ENCODE measurements at places on chromosomes 7 and 10. TPM values are rescaled to one million over a fixed set of nuclear protein-coding genes. Genes with fewer than 3 reads are reported as not detected.

DNA sequence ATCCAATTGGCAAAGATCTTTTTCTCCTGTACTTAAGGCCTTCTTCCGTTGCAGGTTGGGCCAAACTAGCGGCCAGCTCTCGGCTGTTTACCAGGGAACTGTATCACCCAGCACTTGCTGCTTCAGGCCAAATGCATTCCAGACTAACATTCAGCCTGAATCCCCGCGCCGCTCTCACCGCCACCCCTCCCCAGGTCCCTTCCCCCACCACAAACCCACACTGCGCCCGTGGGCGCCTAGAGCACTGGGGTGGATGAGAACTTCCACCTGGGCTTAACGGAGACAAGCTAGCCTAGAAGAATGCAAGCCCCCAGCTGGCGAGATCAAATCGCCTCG, 676 bp downstream of the TCAF1 start:
- DNase-seq = peak; percentile 28

GRCh38 chr7:2613931-2614600, 17.7 kb upstream of the TTYH3 start:
- DNase-seq = no peak

The MKX gene
- total RNA-seq = 40.8 TPM

The TUBAL3 gene
- total RNA-seq = not detected

GRCh38 chr7:4134631-4135030, 547.5 kb upstream of the FOXK1 start:
- DNase-seq = no peak

The ZNF746 gene
- total RNA-seq = 16.3 TPM

DNA sequence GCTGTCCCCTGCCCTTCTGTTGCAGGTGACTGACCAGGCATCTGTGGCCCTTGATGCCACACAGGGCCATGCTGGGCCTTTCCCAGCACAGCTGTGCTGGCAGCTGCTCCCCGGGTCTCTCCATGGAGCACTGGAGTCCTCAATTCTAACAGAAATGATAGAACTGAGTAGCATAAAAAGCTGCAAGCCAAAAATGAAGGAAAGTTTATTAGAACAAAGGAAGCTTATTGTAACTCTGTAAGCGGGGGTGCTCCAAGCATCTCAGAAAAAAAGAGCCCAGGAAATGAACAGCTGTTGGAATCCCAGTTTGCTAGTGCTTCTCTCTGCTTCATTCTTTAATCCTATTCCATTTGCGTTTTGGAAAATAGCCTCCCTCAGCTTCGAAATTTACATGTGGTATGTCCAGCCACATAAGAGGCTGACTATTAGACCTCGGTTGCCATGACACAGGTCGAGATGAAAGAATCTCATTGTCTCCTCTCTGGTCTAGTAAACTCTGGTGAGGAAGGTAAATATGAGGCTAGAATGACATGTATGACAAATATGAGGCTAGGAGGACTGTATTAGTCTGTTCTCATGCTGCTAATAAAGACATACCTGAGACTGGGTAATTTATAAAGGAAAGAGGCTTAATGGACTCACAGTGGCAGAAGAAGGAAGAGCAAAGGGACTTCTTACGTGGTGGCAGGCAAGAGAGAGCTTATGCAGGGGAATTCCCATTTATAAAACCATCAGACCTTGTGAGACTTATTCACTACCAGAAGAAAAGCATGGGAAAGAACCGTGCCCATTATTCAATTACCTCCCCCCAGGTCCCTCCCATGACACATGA, 23.7 kb downstream of the EPDR1 start:
- no peak for DNase-seq

DNA sequence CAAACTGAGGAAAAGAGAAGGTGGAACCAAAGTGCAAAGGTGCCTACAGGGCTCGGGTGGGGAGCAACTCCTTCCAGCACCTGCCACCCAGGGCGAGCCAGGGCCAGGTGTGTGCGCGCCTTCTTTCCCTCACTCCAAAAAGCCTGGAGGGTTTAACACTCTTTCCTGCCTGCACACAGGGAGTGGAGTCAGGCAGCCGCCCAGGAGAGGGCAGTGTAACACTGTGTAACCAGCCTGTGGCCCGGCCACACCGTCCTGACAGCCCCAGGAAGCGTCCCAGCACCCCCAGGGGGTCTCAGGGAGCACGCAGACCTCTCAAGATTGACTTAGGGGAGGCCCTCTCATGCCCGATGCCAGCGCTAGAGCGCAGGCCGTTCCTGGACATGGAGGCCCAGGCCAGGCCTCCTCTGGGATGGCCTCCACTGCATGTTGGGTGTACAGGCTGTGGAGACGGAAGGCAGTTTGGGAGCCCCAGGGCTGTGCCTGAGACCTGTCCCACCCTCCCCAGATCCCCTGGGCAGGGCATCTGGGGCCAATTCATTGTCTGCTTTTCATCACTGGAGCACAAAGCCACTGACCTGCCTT, 13.4 kb downstream of the BRI3 start:
- DNase-seq = peak; percentile 39

- DNase-seq = no peak
Observed at GRCh38 chr10:45596526-45596925, 76.0 kb downstream of the ZFAND4 start.

The PLAC9 gene
- total RNA-seq = 6.5 TPM

GRCh38 chr10:75976681-75977080, 545.3 kb downstream of the LRMDA start:
- DNase-seq = no peak

- DNase-seq = no peak
Observed at GRCh38 chr10:1175956-1176565, 119.9 kb downstream of the WDR37 start.

DNA sequence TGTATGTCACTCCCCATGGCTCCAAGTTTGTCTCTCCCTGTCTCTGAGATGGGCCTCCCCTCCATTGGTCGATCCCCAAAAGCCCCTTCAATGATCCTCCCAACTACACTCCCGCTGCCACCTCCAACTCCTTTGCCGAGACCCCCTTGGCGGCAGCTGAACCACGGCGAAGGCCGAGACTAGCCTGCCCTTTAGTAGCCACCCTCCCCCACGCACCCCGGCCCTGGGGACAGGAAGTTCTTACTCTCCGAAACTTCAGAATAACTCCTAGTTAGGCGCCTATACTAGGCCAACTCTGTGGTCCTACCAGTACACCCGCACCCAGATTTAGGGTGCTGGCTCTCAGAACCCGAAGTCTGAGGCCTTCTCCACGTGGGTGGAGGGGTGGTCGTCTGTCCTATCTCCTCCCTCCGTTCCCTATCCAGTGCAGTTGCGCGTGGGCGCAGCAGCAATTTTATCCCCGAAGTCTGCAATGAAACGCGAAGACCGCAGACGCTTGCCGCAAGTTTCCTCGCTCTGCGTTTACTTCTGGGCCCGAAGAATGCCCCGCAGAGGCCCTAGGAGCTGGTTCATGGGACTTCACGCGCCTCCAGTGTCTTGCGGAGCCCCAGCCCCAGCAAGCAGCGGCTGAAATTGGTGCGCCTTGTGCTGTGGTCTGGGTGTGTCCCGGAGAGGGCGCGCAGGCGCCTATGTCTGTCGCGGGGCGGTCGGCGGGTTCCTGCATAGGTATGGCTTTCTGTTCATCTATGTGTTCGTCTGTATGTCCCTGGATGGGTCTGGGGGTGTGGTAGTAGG, 82.6 kb upstream of the SLF2 start:
- no peak for DNase-seq

GRCh38 chr7:110827287-110827855, 263.6 kb upstream of the LRRN3 start:
- no peak for DNase-seq

- DNase-seq = no peak
Observed at GRCh38 chr10:91296471-91296870, 76.0 kb downstream of the PCGF5 start.

DNA sequence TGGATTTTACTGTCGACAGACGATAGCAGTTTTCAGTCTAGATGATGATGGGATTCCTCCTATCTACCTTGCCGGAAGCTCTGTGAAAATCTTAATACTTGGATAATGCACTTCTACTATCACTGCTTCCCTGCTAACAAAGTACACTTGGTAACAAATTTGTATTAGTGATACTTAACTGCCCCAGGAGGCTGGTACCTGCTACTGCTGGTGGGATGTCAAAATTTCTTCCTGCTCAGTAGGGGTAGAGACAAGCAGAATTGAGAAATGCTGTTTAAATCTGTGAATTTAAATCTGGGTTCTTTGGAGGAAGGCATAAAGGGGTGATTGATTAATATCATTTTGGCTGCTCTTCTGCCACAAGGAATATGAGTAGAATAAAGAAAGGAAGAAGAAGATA, 99.8 kb upstream of the STRIP2 start:
- DNase-seq = no peak

The PGAM2 gene
- total RNA-seq = 0.67 TPM

GRCh38 chr10:110445871-110446270, 51.8 kb upstream of the DUSP5 start:
- no peak for DNase-seq

The ICA1 gene
- total RNA-seq = not detected

The UCN3 gene
- not detected for total RNA-seq

DNA sequence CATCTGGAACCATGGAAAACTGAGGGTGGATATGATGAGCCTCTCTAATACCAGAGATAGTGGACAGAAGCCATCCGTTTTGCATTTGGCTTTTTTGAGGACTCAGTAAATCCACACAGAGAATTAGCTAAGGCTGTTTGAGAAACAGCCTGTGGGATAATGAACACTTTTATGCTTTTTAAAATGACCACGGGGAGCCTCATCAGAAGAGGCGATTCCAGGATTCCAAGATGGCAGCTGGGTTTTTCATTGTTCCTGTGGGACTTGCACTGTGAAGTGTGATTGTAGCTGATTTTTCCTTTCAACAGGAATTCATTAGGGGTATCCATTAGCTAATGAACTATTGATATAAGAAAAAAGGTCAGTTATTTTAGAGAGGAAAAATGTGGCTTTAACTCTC, 353.2 kb downstream of the AUTS2 start:
- no peak for DNase-seq

The NKX2-3 gene
- total RNA-seq = not detected

GRCh38 chr10:88932539-88933256, 19.9 kb downstream of the ACTA2 start:
- peak; percentile 93 for DNase-seq

GRCh38 chr7:95811846-95812445, 39.6 kb downstream of the DYNC1I1 start:
- DNase-seq = no peak

GRCh38 chr10:45227456-45227855, 88.0 kb downstream of the OR13A1 start:
- no peak for DNase-seq

DNA sequence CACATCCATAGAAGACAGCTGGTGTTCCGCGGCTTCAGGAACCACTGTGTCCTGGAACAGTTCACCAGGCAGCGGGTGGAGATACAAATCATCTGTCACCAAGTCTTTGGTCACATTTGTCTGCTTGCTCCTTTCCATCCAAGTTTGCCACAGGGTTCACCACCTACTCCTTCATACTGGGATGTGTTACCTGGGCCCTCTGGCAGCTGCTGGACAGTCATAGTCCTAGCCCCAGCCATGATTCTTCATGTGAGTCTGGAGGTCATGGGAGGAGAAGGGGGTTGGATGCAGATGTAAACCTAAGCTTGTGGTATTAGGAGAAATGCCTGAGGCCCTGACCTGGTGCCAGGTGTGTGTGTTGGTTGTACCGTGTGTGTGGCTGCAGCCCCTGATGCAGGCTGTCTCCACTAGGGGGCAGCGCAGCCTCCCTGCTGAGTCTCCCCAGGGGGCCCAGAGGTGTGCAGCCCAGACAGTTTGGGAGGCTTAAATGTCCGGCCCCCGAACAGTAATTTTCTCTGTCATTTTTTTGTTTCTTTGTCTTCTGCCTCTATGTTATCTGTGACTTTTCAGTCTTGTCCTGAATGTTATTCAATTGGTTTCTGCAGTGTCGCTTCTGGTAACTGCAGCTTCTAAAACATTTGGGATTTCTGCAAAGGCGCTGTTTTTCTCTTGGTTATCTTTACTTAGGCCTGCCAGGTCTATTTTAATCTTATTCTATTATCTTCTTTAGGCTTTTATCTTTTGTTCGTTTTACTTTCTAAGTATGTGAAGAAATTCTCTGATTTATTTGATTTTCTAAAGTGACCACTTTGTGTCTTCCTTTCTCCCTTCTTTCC, 14.8 kb downstream of the NPS start:
- DNase-seq = no peak

DNA sequence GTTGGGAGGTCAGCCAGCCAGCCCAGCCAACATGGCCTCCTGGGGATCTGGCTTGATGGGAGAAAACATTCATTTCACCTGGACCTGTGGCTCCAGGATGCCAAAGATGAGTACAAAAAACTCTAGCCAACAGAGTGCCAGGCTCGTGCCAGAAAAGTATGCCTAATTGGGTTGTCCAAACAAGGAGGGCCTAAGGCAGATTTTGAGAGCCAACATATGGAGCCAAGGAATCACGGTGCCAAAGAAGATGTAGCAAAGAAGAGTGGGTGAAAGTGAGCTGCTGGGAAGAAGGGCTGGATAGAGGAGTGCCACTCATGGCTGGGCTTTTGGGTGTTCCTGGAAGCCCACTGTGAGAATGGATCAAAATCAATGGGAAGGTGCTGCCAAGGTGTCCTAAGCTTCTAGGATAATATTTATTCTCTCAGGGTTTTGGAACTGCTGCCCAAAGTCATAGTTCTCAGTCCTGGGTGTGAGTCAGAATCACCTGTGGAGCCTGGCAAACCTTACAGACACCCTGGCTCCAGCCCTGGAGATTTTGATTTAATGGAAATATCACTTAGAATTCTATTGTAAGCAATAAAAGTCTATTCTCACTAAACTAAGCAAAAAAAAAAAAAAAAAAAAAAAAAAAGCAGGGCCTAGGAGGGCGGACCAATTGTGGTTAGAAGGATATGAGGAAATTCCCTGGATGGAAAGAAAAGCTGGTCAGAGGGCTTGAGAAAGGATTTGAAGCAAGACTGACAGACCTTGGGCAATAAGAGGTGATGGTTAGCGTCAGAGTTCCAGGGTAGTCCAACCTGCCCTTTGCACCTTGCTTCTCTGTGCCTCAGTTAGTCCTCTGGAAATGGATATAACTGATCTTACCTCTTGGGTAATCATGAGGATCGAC, 182.2 kb upstream of the PRR15 start:
- DNase-seq = no peak

The ATRNL1 gene
- not detected for total RNA-seq

The PIK3AP1 gene
- 0.05 TPM for total RNA-seq

The SMNDC1 gene
- 33.9 TPM for total RNA-seq

DNA sequence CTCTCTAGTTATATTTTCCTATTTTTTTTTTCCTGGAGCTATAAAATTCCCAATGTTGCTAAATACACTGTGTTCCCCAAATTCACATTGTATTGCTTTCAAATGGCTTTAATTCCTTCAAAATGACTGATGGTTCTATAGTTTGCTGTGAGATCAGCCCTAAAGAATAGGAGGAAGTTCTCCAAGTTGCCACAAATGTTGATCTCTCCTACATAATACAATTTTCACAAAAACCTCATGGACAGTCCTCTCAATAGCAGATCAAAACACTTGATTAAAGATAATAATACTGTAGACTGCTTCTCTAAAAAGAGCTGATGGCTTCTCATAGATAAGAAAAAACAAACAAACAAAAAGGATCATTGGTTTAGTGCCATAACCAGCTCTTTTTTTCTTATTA, 97.8 kb upstream of the CAV2 start:
- no peak for DNase-seq

The ENO4 gene
- not detected for total RNA-seq

DNA sequence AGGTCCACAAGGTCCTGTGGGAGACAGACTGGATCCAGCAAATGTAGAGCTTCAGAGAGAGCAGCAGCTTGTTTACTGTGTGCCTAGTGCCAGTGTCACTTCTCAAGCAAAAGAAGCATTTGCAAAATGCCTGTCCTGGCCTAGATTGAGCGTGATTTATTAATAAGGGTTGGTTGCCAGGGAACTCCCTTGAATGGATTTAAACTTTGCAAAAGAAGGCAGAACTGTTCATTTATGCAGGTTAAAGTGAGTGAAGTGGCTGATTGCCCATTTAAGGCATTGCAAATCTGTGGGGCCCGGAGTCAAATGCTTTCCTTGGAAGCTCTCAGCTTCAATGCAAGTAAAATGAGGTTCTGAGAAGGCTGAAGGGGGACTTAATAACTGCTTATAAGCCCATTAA, 71.3 kb downstream of the CDHR3 start:
- no peak for DNase-seq

Data from HFFc6 (cell line).